Endodermal cell (in vitro differentiated cells): ENCODE measurements at places on chromosomes 2 and 18. TPM values are rescaled to one million over a fixed set of nuclear protein-coding genes. Genes with fewer than 3 reads are reported as not detected.
A peak's percentile ranks its signal among the peaks of the same experiment; 100 is the strongest.

CPO gene
- total RNA-seq = 1.0 and 1.5 TPM in 2 replicates

DNA sequence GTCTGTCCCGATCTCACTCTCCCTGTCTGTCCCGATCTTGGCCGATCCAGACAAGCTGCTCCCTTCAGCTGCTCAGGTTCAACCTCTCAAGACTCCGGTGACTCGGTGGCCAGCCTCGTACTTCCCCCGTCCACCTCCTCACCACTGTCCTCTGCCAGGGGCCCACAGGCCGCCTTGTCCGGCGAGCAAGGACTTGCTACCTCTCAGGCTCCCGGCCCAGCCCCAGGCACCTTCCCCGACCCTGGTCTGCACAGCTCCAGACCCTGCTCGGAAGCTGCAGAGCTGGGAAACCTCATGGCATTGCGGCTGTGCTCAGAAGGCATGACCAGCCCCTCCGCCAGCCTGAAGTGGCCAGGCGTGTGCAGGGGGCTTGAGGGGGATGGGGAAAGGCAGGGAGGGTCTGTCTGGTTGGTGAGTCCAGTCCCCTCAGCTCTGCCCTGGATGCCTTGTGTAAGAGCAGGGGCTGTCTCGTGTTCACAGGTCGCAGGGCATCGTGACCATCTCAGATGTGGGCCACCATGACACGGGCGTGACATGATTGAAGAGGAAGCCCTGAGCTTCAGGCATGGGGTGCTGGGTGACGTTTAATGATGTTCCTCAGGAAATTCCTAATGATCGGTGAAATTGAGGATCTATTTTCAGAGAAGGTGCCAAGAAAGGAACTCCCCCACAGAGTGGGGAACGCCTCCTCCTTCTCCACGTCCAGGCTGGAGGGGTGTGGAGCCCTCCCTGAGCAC, 121.2 kb upstream of the CTDP1 start:
- peak; percentile 38 for DNase-seq
- H3K27ac ChIP-seq = no peak overlapping the region
- no peaks in the 10 kb centered on the region for H3K4me1 ChIP-seq
- H3K4me3 ChIP-seq = no peak overlapping the region
- no peaks in the 10 kb centered on the region for H3K27me3 ChIP-seq
- H3K36me3 ChIP-seq = no peaks in the 10 kb centered on the region

GRCh38 chr2:98727369-98728087, 3.4 kb downstream of the MGAT4A start:
- no peaks in the 10 kb centered on the region for H3K4me1 ChIP-seq
- DNase-seq = no peak
- peaks cover 40% of the 10 kb centered on the region for H3K27me3 ChIP-seq
- no peaks in the 10 kb centered on the region for H3K36me3 ChIP-seq
- no peak overlapping the region for H3K4me3 ChIP-seq

DNA sequence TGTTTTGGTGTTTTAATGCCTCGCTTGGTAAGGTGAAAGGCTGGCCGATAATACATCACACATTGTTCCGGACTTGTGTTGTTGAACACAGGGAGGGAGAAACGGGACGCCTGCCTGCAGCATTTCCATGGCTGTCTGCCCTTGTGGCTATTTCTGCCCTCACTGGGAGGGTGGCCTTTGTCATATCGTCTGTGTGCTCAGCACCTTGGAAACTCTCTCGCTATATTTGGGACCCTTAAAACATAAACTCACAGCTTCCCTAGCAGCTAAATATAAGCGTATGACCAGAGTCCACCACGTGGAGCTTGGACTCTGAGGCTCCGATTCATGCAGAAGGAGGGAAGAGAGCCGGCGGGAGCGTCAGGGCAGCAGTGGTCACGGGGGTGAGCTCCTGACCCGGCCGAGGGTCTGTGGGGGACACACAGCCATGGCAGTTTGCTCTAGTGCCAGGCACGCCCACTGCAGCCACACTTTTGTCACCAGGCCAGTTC, 111.7 kb downstream of the SH3BP4 start:
- no peaks in the 10 kb centered on the region for H3K36me3 ChIP-seq
- no peak overlapping the region for H3K4me3 ChIP-seq
- no peak for DNase-seq
- H3K4me1 ChIP-seq = no peaks in the 10 kb centered on the region

DNA sequence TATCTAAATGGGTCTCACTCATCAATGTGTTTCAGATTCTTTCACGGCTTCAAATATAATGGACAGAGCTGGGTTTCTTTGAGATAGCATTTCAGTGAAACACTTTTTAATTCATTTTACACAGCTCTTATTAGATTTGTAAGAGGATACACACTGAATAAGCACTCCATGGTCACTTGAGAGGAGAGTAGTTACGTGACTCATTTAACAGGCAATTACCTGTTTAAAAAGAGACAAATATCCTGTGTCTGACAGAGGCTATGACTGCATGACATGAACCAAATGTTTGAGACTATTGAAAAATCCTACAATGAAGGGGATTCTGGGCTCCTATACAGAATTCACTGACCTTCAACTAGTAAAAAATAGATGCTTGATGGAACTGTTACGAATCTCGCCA, 786.9 kb downstream of the EPHA4 start:
- no peak overlapping the region for H3K4me3 ChIP-seq
- DNase-seq = no peak
- H3K27me3 ChIP-seq = no peaks in the 10 kb centered on the region
- no peak overlapping the region for H3K27ac ChIP-seq
